ENCODE measurements at places on chromosomes 16 and 17.
A peak's percentile ranks its signal among the peaks of the same experiment; 100 is the strongest.

DNA sequence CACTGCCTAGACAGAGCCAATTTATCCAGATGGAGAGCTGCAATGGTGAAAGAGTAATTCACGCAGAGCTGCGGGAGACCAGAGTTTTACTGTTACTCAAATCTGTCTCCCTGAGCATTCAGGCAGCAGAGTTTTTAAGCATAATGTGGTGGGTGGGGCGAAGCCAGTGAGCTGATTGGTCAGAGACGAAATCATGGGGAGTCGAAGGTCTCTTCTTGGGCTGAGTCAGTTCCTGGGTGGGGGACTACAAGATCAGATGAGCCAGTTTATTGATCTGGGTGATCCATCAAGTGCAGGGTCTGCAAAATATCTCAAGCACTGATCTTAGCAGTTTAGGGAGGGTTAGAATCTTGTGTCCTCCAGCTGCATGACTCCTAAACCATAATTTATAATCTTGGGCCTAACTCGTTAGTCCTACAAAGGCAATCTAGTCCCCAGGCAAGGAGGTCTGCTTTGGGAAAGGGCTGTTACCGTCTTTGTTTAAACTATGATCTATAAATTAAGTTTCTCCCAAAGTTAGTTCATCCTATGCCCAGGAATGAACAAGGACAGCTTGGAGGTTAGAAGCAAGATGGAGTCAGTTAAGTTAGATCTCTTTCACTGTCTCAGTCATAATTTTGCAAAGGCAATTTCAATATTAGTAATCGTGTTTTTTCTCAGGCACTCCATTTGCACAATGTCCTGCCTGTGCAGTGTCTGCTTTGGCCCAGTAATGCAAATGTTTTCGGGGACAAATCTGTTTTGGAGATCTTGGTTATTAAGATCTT, 27.0 kb downstream of the PIGL start:
- no peak for DNase-seq

DNA sequence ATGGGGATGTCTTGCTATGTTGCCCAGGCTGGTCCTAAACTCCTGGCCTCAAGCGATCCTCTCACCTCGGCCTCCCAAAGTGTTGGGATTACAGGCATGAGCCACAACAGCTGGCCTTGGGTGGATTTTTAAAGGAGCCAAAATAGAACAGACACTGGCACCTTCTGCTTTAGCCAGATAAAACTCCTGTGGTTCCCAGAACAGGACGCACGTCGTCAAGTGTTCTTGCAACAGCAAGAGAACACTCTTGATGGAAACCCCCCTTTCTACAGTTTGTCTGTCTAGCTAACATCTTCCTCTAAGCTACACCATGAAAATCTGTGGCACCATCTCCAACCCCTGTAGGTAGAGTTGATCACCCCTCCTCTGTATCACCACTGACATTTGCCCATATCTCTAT, 122.6 kb downstream of the NPIPB5 start:
- DNase-seq = no peak

DNA sequence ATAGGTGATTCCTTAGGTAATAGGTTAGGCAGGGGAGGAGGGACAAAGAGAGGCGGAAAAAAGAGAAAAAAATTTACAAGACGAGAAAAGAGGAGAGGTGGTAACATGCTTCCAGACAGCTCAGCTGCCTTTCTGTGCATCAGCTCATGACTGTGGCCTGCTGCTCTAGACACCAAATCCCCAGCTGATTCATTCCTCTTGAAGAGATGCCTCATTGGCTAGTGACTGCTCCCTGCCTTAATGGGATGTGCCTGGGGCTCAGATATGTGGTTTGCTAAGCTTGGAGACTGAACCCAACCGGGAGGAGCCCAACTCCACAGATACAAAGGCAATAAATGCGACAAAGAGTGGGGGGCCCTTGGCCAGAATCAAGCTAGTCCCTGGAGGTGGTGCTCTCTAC, 105.9 kb upstream of the FAM20A start:
- peak; percentile 66 for DNase-seq

GRCh38 chr17:68296217-68297191, 5.2 kb downstream of the ARSG start:
- DNase-seq = no peak

DNA sequence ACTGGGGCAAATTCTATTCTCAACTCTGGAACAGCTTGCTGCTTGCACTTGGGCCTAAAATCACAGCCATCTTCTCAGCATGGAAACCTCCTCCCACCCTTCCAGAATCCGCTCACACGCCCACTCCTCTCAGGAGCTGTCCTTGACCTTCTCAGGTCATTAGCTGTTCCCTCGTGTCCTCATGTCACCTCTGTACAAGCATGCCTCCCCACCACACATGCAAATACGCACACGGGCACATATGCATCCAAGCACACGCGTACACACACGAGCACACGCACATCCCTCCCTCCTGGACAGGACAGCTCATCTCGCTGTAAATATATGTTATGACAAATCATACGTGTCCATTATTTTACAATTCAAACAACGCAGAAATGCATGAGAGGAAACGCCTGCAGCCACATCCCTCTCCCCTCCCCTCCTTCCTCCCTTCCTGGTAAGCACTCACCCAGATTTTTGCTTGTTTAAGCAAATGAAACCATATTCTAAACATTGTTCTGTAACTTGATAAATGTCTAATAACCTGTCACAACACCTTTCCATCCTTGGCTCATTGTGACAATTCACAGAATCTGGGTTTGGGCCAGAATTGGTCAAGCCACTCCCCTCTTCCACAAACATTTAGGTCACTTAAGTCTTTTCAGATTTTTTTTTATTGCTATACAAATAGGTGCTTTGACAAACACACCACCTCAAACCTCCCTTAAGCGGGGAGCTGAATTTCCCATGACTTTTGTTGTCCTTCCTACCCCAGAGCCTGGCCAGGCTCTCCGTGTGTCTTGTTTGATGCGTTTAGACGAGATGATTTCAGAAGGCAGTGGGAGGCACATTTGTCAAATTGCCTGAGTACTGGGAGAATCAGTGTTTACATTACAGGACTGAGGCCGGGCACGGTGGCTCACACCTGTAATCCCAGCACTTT, 41.7 kb downstream of the DNAH17 start:
- no peak for DNase-seq

DNA sequence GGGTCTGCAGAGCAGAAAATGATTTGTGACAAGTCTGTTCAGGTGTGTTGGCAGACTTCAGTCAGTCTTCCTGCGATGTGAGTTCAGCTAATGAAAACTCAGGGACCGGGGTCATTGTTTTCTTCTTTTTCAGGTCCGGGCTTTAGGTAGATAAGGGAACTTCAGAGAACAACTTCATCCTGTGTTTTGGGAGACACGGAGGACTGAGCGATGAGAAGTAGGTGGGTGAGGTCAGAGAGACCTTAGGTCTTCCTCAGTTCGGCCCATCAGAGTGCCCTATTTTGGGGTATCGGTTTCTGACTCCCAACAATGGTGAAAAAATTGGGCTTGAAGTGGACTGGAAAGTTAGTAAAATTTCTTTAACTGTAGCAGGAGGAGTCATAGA, 88.9 kb upstream of the ATF7IP2 start:
- DNase-seq = no peak

GRCh38 chr17:16459271-16459670, 32.7 kb downstream of the LRRC75A start:
- no peak for DNase-seq

DNA sequence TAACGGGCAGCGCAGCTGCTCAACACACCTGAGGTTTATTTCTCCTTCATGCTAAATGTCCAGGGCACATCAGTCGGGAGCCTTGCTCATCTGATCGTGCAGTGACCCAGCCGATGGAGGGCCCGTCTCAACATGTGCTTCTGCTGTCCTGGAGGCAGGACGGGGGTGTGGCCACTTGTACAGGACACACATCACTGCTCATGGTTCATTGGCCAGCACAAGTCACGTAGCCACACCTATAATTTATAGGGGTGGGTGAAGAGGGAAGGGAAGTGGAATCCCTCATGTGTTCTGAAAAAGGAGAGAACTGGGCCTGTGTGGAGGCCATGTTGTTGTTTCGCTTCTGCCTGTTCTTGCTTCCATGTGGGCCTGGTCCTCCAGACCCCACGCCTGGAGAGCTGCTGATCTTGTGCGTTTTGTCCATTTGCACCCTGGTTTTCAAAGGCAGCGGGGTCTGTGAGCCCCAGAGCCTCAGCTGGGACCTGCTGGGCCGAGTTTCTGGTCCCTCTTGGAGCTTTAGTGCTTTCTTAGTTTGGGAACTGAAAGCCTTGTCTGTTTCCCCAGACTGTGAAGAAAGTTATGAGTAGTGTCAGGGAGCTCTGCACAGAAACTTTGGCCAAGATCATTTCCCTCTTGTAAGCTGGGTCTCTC, 60.5 kb downstream of the CMIP start:
- no peak for DNase-seq

DNA sequence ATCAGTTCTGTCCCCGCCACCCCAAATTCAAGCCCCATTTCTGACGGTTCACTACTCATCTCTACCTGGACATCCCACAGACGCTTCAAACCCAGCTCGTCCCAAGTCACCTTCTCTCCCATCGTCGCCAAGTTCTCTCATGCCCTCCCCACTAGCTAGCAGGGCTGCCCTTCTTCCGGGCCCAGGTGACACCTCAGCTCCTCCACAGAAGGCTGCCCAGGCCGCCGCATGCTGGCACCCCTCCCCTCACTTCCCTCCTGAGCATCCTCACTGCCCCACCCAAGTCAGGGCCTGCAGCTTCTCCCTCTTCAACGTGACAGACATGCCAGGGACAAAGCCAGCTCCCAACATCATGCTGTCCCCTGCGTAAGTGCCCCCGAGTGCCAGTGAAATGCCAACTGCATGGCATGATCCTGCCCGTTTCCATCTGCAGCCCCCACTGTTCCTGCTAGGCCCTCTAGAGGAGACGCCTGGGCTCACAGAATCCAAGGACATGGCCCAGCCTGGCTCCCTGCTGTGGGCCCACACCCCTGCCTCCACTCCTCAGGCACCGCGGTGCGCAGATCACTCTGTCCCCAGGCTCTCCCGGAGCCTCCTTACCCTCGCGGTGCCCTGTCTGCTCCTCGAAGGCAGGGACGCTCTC, 5.9 kb downstream of the CYB561 start:
- DNase-seq = no peak
